ENCODE measurements at places on chromosomes 13 and 19.

- DNase-seq = no peak
Observed at GRCh38 chr13:34046457-34046856, 228.5 kb downstream of the RFC3 start.

- no peak for DNase-seq
Observed at GRCh38 chr13:92473765-92474475, 752.7 kb upstream of the GPC6 start.

DNA sequence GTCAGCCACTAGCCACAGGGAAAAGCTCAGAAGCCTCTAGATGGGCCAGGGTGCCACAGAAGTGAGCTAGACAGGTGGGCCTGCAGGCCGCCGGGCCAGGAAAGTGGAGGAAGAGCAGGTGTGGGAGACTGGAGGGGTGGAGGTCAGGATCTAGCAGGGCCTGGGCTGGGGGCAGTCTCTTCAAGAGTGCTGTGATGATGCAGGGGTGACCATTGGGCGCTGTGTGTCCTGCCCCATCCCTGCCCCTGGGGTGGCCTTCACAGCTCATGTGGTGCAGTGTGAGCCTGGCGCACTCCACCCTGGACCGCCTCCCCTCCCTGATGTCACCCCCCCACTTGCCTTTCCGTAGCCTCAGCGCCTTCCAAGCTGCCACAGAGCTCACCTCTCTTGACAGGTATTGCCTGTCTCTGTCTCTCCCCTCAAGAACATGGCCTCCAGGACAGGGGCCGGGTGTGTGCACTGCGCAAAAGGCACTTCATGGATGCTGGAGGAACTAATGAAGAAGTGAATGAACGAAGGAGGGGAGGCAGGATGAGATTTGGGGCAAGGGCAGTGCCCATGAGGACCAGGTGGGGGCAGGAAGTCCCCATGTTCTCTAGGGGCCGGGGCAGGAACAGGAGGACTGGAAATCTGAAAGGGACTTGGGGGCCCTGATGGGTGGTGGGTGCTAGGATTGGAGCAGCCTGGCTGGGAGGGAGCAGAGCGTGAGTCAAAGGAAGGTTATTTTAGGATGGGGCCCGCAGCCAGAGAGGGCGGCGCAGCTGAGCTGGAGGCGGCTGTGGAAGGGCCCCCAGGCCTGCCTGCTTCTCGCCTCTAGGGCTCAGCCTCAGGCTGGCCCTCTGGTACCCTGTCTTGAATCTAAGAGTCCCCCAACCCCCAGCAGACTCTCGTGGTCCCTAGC is 6.6 kb downstream of the SSBP4 start:
- DNase-seq = peak; percentile 74

GRCh38 chr19:35347930-35348298 is 212 bp downstream of the FFAR1 start:
- DNase-seq = no peak

GRCh38 chr19:4533334-4533733 is 1.7 kb downstream of the PLIN5 start:
- DNase-seq = no peak

DNA sequence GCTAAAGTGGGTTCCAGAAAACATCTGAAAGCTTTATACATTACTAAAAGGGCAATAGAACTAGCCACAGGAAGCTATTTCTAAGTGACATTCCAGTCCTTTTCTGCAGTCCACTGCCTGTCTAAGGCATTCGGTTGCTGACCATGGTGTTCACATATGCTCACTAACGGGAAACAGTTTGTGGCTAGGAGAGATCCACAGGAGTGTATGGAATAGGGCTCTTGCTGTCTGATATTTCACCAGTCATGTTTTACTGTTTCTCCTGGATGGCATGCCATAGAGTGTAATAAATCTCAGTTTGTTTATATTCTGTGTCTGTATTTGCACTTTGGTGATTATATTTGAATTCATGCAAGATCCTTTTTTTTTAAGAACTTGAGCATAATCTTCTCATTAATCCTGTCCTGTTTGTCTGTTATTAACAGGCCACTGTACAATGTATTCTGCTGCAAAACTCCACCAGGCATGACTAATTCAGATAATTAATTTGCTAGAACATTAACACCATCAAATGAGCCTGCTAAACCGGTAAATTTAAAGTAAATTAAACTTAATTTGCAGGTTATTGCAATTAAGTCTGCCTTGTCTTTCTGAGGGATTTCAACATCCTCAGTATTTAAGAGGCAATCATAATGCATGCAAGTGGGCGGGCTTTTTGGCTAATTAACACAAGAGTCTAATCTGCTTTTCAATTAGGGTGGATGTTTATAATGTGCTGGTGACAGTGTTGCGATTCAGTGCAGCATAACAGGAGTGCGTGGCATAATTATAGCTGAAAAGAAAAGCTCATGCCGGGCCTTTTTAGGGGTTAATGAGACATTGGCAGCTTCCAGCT is 201.3 kb downstream of the POU4F1 start:
- no peak for DNase-seq

GRCh38 chr13:70923863-70924752 is 815.9 kb upstream of the KLHL1 start:
- no peak for DNase-seq

- peak; percentile 47 for DNase-seq
Observed at GRCh38 chr19:58544591-58545285, 874 bp downstream of the TRIM28 start.

- no peak for DNase-seq
Observed at GRCh38 chr13:53298396-53298795, 269.8 kb downstream of the OLFM4 start.

DNA sequence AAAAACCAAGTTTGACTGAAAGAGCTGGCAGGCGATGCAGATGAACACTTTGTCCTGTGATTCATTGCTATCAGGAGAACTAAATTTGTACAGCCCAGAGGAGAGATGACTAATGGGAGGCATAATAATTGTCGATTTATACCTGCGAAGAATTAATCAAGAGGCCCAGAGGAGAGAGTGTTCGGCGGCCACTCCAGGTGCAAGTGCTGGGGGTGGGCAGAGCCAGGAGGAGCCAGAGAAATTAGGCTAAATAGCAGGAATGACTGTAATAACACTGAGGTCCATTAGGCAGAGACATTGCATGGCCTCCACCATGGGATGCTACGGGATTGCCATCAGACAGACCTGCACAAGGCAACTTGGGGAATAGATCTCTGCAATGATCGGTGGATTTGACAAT is 107.7 kb upstream of the UQCRFS1 start:
- no peak for DNase-seq

DNA sequence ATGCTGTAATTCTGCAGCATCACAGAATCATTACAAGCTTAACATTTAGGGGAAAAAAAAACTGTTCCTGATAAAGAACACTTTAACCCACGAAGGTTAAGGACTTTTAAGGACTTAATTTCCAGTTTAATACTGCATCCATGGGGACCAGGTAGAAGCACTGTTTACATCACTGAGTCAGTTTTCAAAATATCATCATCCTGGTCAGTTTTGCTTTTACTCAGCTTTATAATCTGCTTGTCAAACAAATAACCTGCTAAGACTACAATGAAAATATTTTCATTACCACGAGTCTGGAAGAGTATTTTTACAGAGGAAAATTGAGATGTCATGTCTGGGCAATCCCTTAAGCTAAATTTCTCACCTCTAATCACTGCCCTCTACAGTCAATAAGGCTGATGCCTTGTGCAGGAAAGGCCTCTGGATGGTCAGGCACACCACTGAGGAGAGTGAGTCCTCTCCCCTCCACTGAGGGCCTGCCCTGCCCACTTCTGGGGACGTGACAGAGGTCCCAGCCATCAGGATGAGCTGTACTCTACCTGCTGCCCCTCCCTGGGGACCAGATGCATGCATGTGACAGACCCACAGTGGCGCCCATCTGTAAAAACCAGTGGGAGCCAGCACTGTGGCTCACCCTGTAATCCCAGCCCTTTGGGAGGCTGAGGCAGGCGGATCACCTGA is 31.0 kb downstream of the FOXO1 start:
- DNase-seq = no peak

GRCh38 chr13:94061301-94061700 is 418.2 kb downstream of the DCT start:
- peak; percentile 16 for DNase-seq

GRCh38 chr13:79402074-79402635 is 3.9 kb downstream of the RBM26 start:
- DNase-seq = no peak

DNA sequence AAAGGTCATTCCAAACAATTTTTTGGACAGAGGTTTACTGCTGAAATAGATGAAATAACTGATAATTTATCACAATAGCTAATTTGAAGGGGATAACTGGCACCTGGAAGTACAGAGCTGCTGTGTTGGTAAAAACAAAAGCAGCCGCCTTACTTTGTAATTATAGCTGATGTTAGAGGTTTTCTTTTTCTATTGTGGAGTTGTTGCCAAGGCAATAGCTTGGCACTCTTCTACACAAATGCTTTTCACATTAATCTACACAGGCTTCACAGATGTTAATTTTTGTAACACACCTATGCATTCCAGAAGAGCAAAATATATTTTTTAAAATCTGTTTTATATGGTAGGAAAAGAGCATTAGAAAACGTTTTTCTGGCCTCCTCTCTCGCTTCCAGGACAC is 56.9 kb downstream of the LACC1 start:
- no peak for DNase-seq

- DNase-seq = peak; percentile 48
Observed at GRCh38 chr19:58021541-58022282, 12.1 kb upstream of the ZSCAN1 start.

DNA sequence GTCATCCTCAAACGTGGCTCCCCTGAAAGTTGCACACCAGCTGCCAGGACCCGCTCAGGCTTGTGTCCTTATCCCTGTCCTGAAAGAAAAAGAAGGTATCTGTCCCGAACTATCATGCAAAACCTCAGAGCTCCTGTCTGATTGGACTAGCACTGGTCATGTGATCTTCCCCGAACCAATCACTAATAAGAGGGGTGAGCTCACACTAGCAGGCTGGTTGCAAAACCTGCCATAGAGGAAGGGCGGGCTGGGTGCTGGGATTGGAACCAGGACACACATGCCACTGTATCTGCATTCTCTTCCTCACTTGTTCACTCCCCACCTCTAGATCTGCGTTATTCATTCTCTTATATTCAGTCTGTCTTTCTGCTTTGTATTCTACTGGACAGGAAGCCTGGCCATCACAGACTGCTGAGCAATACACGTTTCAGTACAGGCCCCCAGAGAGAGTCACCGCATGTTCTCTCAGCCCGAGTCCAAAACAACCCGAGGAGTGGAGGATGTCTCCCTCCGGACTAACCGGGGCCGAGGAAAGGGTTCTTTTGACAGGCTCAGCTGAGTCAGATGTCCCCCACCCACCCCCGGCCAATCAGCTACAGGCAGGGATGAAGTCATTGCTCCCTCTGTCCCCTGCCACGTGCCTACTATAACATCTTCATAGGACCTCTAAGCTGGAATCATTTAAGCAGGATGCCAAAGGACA is 97.7 kb downstream of the SIPA1L3 start:
- DNase-seq = peak; percentile 99

DNA sequence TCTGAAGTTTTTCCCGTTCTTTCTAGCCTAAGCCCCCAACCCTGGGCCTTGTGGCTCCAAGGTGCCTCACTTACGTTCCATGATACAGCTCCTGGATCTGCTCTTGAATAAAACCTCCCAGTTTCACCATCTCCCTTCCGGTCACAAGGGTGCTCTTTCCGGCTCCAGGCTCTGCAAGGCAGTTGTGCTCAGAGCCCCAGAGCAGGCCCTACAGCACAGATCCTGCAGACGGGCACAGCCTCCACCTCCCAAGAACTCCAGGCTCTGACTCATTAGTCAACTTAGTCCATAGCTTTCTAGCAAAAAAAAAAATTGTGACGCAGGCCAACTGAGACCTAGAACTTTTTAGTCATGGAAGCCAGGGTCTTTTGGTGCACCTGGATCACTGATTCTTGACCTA is 33.9 kb upstream of the SLC7A10 start:
- peak; percentile 12 for DNase-seq

DNA sequence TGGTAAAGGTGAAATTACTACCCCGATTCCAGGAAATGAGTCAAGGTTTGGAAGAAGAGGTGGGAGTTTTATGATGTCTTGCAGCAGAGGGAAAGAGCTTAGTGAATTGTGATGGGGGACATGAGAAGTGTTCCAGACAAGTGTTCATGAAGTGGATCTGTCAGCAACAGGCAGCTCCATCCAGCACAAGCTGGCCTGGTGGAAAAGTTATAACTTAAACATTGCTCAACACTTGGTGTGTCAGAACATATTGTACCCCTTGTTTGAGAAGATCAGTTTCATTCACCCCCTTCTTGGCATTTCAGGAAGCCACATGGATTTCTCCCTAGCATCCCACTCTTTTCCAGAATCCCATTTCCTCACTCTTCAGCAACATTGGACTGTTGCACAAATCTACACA is 222.0 kb downstream of the B3GLCT start:
- DNase-seq = no peak

DNA sequence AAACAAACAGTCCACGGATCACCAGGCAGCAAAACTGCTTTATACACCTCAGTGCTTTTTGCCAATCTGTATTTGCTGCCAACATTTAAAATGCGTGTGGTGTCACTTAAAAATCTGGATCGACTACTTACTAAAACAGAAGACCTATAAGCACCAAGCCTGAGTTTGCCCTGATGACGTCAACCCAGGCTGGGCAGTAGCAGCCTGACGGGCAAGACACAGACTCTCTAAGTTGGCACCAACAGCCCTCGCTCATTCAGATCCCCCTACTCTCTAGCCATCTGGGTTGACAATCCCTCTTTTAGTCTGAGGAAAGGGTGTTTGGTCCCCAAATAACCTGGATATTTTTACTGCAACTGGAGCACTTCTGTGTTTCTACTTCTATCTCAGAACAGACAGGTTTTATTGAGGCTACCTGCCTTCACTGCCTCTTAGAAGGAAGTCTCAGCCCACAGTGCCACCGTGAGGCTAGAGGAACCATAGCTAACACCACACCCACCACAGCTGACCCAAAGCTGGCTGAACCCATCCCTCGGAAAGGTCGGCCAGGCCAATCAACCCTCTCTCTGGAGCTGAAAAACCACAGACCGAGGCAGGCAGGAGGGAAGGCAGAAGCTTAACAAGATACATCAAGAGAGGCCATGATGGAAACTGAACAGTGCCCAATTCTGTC is 6.9 kb downstream of the SUGP2 start:
- DNase-seq = peak; percentile 13

DNA sequence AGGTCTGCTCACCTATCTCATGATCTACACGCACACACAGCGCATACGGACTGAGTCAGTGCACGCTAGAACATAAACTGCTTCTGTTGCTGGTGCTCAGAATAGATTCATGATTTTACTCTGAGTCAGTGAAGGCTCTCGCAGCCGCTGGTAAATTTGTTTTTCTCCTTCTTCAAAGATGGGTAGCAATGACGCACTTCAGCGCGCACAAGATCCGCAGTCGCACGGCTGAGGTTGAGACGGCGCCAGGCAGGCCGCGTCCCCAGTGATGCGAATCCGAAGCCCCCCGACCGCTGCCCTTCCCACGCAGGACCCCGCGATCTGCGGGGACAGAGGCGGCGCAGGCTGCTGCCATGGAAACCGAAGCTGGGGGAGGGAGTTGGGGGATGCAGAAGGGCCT is 103.7 kb upstream of the USP29 start:
- DNase-seq = no peak

All from cardiac fibroblast (primary cell).